ENCODE measurements at places on chromosomes 5 and 9.

GRCh38 chr5:78644129-78644528 lies 4.4 kb downstream of the LHFPL2 start:
- DNase-seq = no peak

DNA sequence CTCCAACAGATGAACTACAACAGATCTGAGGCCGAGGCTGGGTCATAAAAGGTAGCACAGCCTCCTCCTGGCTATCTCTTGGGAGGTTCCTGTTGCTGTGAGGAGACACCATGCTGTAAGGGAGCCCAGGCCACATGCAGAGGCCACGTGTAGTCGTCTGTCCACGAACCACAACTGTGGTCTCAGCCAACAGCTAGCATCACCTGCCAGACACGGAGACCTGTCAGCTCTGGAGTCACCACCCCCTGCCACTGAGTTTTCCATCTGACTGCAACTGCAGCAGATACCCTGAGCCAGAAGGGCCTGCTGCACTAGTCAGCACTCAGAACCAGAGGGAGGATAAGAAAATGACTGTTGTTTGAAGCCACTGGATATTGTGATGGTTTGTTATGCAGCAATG lies 12.7 kb upstream of the GOLM1 start:
- DNase-seq = no peak

- peak; percentile 92 for DNase-seq
These were observed at the start of gene DMRT2 for GRCh38 chr9:1050125-1050895. Gene DMRT2, plus strand, starts transcription at chr9:1050357. Its CDS starts 1,257 bp downstream, at chr9:1051614.

- no peak for DNase-seq
These were observed 84.3 kb upstream of the CAST start for GRCh38 chr5:96577909-96578308.

DNA sequence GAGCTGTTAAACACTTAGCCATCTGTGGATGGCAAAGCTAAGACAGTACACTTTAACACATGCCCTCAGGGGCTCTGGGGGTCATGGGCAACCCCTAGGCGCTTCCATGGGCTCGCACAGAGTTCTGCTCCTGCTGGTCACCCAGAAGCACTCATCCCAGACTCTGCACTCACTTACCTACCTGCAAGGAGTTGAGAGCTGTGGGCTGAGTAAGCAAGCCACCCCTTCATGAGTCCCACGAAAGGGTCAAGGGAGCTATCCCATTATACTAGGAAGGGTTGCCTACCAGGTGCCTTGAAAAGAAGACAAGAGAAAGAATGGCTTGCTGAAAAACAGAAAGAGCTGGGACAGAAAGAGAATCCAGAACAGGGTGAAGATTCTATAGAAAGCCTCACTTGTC lies 72.4 kb downstream of the CFAP95 start:
- DNase-seq = no peak
